ENCODE measurements at places on chromosomes 1 and 21. TPM values are rescaled to one million over a fixed set of nuclear protein-coding genes. Genes with fewer than 3 reads are reported as not detected.
A peak's percentile ranks its signal among the peaks of the same experiment; 100 is the strongest.

- no peak for ATAC-seq
Observed at GRCh38 chr1:91402023-91402422, 2.6 kb downstream of the HFM1 start.

PCP4L1 gene
- 0.86 TPM for total RNA-seq

GRCh38 chr1:37240897-37241296 is 206.6 kb upstream of the GRIK3 start:
- no peak for ATAC-seq

TRIM45 gene
- 0.78 TPM for total RNA-seq

- ATAC-seq = no peak
Observed at GRCh38 chr1:186208405-186209129, 166.5 kb downstream of the TPR start.

- ATAC-seq = no peak
Observed at GRCh38 chr21:25496825-25497482, 110.3 kb downstream of the MRPL39 start.

DNA sequence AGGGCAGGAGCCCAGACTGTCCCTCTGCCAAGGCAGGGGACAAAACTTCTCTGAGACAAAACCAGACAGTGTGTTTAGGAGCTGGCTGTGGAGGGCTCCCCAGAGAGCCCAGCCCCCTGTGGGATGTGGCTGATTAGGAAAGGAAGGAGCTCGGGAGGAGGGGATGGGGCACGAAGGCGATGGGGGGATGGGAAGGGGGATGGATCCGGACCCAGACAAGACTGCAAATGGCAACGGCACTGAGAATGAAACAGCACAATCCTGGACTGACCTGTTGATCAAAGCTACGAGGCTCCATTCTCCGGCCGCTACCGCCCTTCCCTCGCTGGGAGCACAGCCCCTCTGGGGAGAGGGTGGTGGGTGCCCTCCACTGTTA is 33.1 kb downstream of the FOXO6 start:
- no peak for ATAC-seq

DNA sequence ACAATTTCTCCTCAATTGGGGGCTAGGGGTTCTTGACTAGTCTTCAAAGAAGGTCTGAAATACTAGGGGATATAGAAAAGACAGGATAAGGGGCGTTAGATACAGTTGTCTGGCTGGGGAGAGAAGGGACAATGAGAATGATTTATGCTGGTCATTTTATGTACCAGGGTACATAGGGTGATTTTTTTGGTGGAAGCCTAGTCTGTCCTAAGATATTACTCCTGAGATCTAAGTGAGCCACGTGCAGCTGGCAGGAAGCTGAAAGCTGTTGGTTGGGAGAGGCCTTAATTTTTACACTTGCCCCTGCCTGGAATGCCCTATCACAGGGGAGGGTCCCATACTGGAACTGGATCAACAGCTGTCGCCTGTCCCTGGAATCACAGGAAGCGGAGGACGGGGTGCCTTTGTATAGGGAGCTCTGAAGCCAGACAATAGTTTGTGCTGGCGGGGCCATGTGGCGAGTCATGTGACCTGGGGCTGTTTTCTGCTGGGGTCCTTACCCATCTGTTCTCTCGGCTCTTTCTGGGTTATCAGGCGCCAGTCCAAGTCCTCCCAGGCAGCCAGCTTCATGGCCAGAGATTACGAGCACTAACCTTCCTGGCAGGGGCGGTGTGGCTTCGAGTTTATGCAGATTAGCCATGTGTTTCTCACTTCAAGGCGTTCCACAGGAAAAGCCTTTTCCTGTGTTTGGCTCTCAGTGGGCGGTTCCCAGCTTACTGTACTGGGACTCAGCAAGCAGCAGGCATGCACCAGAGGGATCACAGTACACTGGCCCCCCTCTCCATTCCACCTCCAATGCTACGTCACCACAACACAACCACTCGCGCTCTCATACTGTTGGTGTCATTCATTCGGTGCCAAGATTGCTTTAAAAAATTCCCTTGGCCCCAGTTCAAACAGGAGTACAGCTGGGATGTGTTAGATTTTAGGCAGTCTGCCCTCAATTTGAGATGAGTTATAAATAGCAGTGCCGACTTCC is 27.5 kb downstream of the ARID1A start:
- ATAC-seq = peak; percentile 44

DNA sequence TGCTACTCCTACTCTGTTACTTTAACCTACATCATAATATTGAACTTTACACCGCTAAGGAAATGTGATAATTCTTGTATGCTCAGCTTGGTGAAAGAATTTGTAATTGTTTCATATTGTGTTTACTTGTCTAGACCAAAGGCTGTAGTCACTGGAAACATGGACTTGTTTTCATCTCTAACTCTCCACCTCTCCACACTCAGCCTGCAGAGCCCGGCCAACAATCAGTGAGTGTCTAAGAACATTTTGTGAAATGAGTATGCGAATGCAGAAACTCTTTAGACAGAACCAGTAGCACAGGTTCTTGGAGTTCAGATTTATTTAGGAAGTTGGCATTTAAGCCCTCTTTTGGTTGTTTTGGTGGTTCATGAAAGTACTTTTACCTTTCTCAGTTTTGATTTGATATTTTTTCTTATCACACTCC is 3.2 kb upstream of the RWDD3 start:
- no peak for ATAC-seq

UBL4B gene
- total RNA-seq = not detected

DNA sequence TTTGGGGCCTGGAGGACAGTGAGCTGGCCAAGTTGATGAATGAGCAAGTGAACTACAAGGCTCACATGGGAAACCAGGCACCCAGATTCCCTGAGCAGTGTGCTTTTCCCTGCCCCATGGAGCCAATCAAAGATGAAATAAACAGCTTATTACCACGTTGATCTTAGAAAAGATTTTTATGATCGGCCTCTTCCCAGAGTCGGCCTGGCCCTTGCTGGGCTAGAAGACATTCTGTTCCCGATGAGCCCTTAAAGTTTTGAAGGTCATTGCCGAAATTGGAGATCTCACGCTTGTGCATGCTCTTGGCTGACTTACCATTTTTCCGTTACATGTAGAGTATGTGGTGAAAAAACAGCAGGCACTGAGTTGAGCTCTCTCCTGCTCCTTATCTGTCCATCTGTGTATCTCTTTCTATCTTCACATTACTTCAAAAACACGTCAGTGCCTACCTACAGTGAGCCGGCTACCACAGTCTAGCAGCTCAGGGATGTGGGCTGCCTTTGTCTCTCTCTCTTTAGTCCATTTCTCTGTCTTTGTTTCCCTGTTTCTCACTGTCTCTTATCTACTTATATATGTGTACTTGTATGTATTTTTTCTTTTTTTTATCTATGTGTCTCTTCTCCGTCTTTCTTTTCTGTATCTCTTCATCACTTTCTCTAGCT is 248.8 kb upstream of the USP24 start:
- ATAC-seq = peak; percentile 49

DNA sequence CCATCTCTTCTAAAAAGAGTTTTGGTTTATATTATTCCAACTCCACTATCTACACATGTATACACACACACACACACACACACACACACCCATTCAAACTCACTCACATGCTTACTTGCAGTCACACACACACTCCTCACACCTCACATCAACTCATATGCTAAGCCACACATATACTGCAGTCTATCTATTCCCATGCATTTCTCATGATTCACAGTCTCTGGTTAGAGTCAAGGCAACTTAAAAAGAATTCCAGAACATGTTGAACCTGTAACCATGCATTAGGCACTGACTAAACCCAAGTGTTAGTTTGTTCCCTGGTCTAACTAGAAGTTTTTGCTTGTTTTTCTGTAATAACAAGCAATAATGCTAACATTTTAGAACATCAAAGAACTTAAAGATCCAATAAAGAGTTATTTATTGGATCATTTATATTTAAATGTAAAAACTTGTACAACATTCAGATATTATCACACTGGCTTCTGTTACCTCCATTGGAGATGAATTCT is 931.1 kb downstream of the PLA2G4A start:
- no peak for ATAC-seq

RGS1 gene
- 64.7 TPM for total RNA-seq

AIRE gene
- not detected for total RNA-seq

DNA sequence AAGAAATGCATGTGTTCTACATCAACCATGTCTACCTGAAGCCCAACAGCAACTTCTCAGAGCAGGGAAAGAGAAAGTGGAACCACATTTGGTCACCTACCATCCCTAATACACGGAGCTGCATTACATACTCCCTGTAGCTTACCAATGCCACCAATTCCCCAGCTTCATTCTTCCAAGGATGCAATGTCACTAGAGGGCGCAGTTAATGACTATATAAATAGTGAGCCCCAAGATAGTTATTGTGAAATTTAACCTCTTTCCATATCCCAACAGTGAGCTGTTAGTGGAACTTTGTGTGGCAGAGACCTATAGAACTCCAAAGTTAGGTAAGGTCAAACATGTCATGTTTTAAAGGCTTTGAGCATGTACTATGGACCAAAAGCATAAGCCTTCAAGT is 618.3 kb downstream of the SMYD3 start:
- ATAC-seq = no peak

IL20 gene
- total RNA-seq = not detected

LORICRIN gene
- total RNA-seq = not detected

PLEKHM2 gene
- total RNA-seq = 50.5 TPM

TEDDM1 gene
- not detected for total RNA-seq

DNA sequence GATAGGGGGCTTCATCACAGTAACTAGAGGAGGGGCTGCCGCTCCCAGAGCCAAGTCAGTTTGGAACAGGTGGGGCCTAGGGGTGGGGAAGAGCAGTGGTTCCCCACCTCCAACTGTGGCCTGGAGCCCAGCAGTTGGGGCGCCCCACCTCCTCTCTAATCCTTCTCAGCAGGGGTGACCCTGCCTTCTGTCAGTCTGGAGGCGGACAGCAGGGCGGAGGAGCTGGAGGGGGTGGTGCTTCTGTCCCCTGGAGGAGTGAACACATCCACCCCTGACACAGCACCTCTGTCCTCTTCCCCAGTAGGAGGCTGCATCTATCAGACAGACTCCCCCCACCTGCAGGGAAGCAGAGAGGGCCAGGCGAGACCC is 73.8 kb downstream of the MRPL37 start:
- no peak for ATAC-seq

BRINP2 gene
- total RNA-seq = not detected

DNA sequence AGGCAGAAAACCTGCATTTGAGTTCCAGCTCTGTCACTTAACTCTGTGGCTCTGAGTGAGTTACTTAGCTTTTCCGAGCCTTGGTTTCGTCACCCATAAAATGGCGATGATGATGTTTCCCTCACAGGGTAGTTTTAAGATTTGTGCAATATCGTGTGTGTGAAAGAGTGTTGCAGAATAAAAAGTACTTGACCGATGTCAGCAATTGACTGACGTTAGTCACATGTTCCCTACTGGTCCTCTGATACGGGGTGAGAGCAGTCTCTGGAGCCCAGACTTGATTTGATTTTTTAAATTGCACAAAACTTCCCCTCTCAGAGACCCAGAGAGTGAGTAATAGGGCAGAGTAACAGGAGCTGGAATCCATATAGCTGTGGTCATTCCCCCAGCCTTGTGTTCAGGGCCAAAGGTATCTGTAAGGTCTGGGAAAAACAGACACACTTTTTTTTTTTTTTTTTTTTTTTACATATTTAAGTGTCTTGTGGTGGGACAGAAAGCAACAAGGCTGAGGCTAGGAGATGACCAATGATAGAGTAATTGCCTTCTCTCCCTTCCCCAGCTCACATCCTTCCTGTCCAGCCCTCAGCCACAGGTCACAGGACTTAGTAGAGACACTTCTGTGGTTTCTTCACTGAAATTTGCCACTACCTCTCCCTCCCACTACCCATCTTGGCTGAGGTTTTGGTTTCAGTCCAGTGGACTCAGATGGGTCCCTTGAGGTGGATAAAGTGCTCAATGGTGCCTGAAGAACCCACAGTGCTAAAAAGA is 2.0 kb downstream of the FCER1G start:
- ATAC-seq = peak; percentile 90

GRCh38 chr1:113891631-113892220 is 4.3 kb upstream of the BCL2L15 start:
- ATAC-seq = no peak

DNA sequence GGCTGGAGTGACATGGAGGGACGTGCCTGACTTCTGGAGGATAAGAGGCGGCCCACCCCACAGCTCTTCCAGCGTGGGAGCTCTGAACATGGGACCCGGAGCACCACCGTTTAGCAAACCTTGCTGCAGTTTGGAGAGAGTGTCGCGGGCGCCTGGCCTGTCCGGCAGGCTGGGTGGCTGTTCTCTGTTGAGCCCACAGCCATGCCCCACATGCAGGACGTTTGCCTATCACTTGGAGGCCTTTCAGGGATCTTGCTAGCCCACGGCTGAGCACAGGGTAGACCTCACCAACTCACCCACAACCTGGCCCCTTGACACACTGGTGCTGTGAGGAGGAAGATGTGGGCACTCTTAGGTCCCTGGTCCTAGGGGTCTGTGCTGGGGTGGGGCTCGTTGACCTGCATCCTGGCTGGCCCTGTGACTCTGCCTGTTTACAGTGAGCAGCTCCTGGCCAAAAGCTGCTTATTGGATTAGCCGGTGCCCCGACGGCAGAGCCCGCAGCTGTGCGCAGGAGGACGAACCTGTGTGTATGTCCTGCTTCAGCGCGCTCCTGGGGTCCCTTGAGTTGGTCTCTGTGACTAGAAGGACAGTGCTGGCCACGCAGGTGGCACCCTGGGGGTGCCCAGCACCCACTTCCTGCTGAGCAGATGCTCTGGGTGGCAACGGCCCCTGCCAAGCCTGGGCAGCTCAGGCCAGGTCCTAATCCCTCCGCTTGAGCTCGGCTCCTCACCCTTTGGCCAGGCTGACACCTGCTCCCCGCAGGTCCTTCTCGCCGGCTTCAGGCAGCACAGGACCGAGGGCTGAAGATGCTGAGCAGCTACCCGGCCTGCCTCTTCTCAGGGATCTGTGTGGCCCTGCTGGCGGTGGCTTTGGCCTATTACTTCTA is 72.4 kb upstream of the TRAPPC10 start:
- ATAC-seq = no peak

DNA sequence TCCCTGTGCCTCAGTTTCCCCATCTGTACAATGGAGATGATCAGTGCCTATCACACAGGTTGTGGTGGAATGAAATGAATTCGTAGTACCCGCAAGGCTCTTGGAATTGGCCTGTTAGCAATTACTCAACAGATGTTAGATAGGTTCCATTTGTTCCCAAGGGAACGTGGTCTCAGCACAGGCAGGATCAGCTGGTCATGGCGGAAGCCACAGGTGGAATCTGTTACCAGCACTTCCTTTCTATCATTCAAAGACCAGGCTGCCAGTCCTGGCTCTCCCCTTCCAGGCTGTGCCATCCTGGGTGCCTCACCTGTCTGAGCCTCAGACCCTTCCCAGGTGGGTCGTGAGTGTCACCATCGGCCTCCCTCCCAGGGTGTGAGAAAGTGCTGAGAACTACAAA is 61.5 kb downstream of the FBXO2 start:
- no peak for ATAC-seq

GRCh38 chr1:196608390-196609369 is at the start of gene KCNT2:
TSS of gene KCNT2 (minus strand) at chr1:196608440. CDS start at chr1:196608309, 131 bp downstream.
- peak; percentile 86 for ATAC-seq

LCE1C gene
- not detected for total RNA-seq

Measured in activated T-helper 17 cell treated with anti-CD3 and anti-CD28 coated beads, Interleukin-2, amount 50 U/mL, for 72 hours (primary cell).